ENCODE measurements at places on chromosomes 7 and 10.

DNA sequence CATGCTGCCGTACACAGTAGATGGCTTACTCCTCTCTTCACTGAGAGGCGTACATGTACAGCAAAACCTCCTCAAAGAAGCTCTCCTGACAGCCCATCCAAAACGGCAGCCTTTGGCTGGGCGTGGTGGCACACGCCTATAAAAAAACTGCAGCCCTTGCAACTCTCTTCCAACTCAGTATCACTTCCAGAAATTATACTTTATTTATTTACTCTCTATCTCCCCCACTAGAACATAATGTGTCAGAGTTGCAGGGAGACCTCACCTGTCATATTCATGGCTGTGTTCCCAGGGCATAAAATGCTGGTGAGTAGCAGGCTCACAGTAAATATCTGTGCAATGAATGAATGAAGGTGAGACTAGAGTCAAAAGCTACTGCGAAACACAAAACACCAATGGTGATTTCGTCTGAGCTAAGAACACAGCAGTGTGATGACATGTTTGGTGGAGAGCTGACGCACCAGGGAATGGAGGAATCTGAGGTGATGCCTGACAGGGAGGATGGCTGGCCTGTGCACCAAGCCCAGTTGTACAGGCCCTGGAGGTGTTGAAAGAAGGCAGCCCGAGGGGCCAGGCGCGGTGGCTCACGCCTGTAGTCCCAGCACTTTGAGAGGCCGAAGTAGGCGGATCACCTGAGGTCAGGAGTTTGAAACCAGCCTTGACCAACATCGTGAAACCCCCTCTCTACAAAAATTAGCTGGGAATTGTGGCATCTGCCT is 55.3 kb downstream of the COBL start:
- DNase-seq = no peak

- no peak for DNase-seq
These were observed 8.2 kb upstream of the ERVW-1 start for GRCh38 chr7:92485974-92486373.

GRCh38 chr10:1400101-1401070 is 336.9 kb downstream of the ADARB2 start:
- DNase-seq = no peak

GRCh38 chr10:119533473-119533872 is 9.0 kb downstream of the RGS10 start:
- DNase-seq = no peak

GRCh38 chr7:26166684-26167266 is 14.8 kb downstream of the NFE2L3 start:
- no peak for DNase-seq

GRCh38 chr7:16353226-16353625 is 68.1 kb downstream of the CRPPA start:
- no peak for DNase-seq

DNA sequence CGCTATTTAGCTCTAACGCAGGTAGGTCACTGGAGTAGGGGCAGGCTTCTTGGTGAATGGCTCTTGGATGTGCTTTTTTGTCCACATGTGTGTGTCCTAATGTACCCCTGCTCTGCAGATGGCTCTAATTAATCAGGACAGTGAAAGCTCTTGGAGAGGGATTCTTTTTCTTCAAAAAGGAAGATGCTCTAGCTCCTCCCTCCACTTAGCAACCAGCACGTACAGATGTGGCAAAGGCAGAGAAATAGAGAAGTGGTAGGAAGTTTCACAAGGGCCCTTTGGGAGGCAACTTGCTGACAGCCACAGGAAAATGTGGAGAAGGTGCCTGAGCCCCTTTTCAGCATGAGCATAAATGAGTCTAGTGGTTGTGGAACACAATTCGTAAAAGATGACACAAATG is 221.7 kb downstream of the PLXNA4 start:
- DNase-seq = no peak

DNA sequence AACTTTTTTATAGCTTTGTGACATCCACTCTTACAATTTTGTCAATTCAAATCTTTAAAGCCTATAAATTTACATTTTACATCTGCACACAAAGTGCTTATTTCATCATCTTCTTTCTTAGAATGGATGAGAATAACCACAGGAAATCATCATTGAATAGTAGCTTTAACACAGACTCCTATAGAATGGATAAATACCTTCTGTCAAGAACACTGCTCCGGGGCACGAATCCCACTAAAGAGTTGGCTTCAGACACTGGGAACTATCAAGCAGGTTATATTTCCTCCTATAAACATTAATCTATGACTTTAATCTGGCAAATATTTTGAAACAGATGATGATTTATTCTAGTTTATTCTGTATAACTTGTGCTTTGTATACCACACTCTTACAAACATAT is 269.7 kb upstream of the TPK1 start:
- no peak for DNase-seq

DNA sequence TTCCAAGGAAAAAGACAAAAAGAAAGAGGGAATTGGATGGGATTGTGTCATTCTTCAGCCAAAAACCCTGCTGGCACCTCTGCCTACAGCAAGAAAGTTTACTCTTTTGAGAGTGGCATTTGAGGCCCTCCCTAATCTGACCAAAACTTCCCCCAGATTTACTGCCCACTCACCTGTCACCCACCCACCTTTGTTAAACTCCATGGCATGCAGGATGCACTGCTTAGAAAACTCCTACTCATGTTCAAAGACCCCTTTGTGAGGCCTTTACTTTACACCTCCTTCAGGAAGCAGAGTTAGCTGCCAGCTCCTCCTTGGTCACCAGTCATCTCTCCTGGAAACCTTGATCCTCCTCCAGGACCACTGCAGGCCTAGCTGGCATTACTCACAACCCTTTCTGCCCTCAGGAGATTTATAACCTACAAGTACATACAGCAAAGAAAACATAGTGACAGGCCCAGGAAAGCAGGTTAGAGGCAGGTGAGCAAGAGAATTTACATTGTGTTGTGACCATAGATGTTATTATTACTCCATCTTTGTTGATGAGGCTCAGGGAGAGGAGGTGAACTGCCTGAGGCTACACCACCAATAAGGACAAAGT is 10.3 kb upstream of the PLAC9 start:
- DNase-seq = no peak

- DNase-seq = peak; percentile 19
These were observed 3.2 kb downstream of the UBE2H start for GRCh38 chr7:129949292-129950133.

- DNase-seq = no peak
These were observed 53.0 kb upstream of the PDGFA start for GRCh38 chr7:572416-573268.

- no peak for DNase-seq
These were observed 605.4 kb downstream of the KCNMA1 start for GRCh38 chr10:77032188-77032570.

- no peak for DNase-seq
These were observed 86.5 kb downstream of the TRIL start for GRCh38 chr7:28871631-28872030.

DNA sequence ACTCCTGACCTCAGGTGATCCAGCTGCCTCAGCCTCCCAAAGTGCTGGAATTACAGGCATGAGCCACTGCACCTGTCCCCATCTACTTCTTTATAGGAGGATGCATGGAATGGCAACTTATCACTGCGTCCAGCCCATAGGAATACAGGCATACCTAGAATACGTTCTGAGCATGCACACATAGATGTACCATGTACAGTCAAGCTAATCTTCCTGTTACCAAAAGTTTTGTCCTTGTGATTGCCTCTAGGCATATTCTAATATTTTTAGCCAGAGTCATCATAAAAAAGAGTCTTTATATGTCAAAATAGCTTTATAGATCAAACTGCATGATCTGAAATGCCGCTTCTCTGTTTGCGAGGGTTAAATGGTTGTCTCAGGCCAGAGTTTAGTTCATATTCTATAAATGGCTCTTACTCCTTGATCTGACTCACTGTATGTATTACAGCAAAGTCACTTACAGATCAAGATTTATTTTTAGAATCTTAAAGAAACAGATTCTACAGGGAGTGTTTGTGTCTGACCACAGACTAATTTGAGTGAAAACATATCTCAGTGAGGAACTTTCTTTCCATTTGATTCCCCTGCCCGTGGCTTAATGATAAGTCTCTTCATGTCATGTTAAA is 210.9 kb downstream of the CREB5 start:
- DNase-seq = no peak

DNA sequence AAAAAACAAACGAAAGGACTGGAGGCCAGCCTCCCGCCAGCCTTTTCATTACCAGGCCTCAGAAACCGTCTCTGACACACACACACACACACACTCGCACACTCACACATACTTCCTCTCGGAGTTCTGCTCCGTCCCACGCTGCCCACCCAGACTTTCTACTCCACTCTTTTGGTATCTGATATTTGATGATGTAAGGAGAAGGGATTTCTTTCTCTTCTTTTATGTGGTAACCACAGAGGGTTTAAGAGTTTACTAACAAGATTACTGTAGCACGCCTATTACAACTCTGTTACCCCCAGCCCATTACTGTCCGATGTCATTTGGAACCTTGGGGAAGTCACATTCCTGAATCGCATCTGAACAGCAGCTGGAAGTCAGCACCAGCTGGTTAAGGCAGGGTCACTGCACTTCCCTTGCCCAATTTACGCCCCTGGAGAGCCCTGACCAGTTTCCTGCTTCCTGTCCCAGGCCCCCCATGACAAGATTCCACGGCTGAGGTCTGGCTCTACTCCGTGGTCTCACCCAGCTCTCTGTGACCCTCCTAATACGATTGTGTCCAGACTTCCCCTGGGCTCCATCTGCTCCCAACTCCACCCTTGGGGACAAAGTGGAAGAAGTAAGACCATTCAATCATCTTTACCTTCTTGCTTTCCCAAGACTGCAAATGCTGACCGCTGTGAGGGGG is 1.1 kb downstream of the DENND2A start:
- no peak for DNase-seq

DNA sequence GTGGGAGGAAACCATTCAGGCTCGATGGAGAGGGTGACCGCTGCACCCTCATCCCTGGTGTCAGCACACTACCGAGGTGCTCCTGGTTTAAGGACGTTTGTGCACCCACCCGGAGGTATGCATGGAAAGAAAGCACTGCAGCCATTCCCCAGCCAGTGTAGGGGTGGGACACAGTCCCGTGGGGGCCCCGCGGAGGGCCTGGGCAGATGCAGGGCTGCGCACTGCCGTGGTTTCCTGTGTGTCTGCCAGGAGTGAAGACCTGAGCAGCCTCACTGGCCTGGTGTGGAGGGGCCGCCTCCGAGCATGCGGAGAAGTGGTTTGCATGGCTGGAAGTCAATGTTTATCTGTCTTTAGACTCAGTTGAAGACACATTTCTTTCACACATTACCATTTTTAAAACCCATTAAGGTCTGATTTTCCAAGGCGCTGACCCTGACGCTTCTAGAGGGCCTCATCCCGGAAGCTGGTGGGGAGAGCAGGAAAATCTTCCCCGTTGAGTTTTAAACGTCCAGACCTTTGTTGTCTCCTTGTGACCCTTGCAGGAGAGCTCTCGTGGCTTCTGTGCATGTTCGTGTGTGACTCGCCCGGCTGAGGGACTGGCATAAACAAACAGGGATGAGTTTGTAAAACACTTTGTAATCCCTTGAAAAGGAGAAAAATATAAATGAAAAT is 188.1 kb downstream of the MGMT start:
- DNase-seq = no peak

DNA sequence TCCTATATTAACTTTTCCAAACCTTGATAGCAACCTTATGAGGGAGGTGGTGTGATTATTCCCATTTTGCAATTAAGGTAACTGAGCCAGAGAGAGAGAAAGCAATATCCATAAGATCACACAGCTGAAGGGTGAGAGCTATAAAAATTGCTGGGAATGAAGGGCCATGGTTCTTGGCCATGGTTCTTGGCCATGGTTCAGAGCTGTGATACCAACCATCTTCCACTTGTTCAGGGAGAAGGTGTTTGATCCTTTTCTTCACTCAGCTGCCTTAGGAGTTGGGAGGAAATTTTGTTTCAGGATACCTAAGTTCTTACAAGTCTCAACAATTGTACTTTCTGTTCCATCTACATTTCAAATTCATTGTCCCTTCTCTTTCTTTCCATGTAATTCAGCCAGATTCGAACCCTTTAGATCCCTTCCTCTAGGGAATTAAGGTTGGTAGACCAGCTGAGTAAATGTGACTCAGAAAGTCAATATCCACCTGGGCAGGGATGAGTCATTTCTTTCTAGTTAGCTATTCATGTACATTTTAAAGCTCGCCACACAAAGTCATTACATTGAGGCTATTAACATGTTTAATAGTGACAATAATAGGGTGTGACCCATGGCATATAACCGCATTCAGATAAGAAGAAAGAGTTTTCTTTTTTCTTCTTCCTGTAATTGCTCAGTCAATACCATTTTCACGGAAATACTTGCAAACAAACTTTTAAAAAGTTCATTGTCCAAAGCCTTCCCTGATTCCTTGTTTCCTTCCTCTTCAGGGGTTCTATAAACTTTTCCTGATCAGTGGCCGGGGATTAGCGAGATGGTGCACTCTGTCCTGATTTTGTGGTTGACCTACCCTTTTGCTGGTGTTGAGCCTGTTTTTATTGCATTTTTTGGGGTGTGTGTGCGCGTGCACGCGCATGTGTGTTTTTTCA is 143.4 kb downstream of the TCF7L2 start:
- DNase-seq = no peak

DNA sequence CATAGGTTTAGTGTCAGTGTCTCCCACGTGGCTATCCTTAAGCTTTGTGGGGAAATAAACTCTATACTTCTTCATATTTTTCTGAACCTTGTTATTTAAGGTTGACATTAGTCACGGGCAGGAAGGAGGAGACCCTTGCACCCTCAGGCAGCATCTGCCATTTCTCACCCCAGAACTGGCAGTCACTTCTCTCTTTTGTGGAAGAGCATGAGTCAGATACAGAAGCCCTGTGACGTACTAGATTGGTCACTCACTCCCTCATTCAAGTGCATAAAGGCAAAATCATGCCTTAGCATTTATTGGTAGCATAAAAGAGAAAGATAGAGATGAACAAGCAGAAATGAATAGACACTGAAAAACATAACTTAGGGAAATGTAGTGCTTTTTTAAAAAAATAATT is 206.0 kb upstream of the MDFIC start:
- no peak for DNase-seq

DNA sequence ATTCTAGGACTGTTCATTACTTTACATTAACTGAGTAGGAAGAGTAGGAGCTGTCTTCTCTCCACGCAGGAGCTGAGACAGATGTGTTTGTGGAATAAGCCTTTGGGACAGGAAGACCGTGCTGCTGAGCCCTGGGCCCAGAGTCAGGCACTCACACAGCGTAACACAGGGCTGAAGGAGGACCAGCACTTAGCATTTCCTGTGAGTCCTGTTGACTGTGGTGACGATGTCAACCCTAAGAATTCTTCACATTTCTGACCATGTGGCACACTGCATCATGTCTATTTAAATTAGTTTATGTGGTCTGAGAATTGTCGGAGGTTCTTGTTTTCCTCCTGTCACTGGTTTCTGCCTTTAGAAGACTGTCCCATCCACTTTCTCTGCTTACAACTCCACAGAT is 117.2 kb downstream of the PIP4K2A start:
- no peak for DNase-seq

- no peak for DNase-seq
These were observed 292.7 kb downstream of the GLRX3 start for GRCh38 chr10:130428936-130429335.

Data from NCI-H1417 treated with DMSO at 0.1 percent for 48 hours (cell line).